ENCODE measurements at places on chromosomes 12 and 14. TPM values are rescaled to one million over a fixed set of nuclear protein-coding genes. Genes with fewer than 3 reads are reported as not detected.

EID3 gene
- 1.5 TPM for total RNA-seq

CEBPE gene
- not detected for total RNA-seq

PRB2 gene
- total RNA-seq: not detected

NUP37 gene
- total RNA-seq: 23.1 TPM

PLEKHG7 gene
- total RNA-seq: not detected

SLC10A1 gene
- not detected for total RNA-seq

CLEC14A gene
- 0.58 TPM for total RNA-seq

FRMD6 gene
- total RNA-seq: 206 TPM

RPL10L gene
- not detected for total RNA-seq

RPGRIP1 gene
- total RNA-seq: not detected

PZP gene
- total RNA-seq: not detected

MANSC1 gene
- 5.4 TPM for total RNA-seq

SLC7A8 gene
- 2.3 TPM for total RNA-seq

RERGL gene
- not detected for total RNA-seq

CPNE8 gene
- total RNA-seq: 8.0 TPM

SYNDIG1L gene
- total RNA-seq: not detected

SOS2 gene
- total RNA-seq: 26.3 TPM

TMEM30B gene
- 11.3 TPM for total RNA-seq

CIDEB gene
- total RNA-seq: 1.1 TPM

LTB4R2 gene
- 1.5 TPM for total RNA-seq

HOXC12 gene
- not detected for total RNA-seq

PTPRB gene
- total RNA-seq: 4.7 TPM

PRPH gene
- total RNA-seq: 0.41 TPM

KRT3 gene
- total RNA-seq: not detected

SLC38A1 gene
- 245 TPM for total RNA-seq

ZDHHC22 gene
- total RNA-seq: not detected

INSM2 gene
- not detected for total RNA-seq
